ENCODE measurements at places on chromosomes 13 and 19.
A peak's percentile ranks its signal among the peaks of the same experiment; 100 is the strongest.

GRCh38 chr13:95226476-95226875 lies 74.8 kb downstream of the ABCC4 start:
- no peak for DNase-seq

- DNase-seq: peak; percentile 92
Measured at GRCh38 chr13:110713981-110714796, 689 bp downstream of the ING1 start.

- DNase-seq: no peak
Measured at GRCh38 chr13:30502237-30502636, 36.5 kb upstream of the HMGB1 start.

DNA sequence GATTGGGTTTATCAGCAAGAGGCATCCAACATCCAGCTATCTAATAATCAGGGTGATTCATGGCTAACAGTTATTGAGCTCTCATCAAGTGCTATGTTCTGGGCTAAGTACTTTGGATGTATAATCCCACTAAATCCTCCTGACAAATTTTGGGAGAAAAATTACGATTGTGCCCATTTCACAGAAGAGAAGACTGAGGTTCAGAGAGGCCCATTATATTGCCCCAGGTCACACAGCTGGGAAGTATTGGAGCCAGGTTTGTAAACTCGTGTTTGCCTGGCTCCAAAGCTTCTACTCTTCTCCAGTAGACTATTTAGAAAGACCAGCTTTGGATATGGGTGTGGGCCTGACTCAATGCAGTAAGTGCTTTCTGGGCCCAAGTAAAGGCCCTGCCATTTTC lies 20.9 kb upstream of the CALM3 start:
- no peak for DNase-seq

DNA sequence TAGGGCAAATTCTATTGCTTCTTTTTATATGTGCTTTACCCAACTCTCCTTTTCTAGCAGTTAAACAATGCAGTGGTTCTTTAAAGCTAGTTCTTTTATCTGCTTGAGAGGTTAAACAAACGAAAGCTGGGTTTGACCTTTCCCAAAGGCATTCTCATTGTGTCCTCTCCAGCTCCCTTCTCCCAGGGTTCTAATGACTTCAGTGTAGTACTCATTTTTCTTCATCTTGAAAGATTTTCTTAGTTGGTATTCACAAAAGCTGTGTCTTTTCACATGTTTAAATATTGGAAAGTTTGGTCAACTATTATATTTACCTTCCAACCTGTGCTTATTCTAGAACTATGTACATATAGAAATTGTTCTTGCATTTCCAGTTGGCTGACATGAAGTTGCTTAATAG lies 1.5 kb downstream of the WASF3 start:
- DNase-seq: no peak

GRCh38 chr19:10205636-10206035 lies 10.9 kb upstream of the DNMT1 start:
- no peak for DNase-seq
